ENCODE measurements at places on chromosomes 6 and 20.
A peak's percentile ranks its signal among the peaks of the same experiment; 100 is the strongest.

DNA sequence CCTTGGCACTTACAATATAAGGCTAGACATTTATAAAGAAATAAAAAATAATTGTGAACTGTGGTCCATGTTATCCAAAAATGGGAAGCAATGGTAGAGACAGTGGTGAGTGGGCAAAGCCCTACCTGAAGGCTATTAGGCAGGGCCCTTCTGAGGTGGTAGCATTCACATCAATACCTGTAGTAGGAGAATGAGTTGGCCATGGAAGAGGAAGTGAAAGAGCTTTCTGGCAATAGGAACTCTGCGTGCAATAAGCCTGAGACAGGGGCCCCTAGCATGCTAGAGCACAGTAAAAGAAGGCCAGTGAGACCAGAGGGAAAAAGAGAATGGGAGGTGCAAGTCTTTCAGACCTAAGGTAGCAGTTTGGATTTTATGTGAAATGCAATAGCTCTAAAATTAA, 754.5 kb downstream of the PTPRT start:
- no peak for DNase-seq

DNA sequence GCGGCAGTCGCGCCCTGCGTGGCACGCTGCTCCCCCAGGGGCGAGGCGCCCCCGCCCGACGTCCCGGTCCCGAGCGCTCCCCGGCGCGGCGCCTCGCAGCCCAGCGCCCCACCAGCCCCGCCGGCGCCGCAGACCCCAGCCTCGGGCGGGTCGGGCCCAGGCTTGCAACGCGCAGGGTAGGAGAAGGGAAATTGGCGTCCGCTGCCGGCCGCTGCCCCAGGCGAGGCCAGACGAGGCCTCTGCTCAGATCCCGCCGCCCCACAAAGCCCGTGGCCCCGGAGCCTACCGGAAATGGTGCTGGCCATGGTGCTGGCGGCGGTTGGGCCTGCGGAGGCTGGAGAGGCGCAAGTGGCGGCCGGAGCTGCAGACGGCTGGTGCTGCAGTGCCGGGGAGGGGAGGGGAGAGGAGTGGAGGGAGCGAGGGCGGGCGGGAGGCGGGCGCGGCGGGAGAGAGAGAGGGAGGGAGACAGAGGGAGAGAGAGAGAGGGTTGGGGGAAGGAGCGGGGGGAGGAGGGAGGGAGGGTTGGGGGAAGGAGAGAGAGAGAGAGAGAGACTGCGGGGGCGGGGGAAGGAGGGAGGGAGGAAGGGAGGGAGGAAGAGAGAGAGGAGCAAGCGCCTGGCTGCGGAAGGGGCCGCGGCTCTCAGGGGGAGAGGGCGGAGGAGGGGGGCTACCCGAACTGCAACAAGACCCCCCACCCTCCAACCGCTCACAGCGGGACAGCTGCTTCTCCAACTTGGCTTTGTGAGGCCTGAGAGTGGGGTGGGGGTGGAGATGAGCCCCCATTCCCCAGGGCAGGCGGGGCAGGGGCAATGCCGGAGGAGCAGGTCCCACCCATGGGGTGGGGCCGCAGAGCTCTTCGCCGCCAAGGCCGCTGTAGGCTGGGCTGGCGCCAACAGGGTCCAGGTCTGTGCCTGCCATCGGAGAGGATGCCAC, at the start of gene STMN3:
Gene STMN3 (minus strand): TSS at position 384 of the 933 bp plus-strand sequence. CDS start 79 bp downstream, at position 305.
- peak; percentile 56 for DNase-seq

DNA sequence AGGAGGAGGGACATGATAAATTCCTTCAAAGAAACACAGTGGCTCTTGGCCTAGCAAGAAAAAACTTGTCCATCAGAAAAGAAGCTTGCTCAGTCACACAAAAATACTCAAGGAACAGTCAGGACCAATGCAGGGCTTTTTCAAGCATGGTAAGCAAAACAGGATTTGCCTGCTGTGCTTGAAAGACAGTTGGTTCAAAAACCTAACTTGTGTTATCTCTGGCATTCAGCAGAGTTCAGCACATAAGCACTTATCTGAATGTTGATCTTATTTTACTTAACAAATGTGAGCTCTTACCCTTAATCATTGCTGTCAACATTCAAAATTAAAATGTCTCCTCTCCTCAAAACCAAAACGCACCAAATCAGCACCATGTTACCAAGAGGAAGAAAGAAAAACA, 38.3 kb downstream of the ATG5 start:
- DNase-seq = no peak

DNA sequence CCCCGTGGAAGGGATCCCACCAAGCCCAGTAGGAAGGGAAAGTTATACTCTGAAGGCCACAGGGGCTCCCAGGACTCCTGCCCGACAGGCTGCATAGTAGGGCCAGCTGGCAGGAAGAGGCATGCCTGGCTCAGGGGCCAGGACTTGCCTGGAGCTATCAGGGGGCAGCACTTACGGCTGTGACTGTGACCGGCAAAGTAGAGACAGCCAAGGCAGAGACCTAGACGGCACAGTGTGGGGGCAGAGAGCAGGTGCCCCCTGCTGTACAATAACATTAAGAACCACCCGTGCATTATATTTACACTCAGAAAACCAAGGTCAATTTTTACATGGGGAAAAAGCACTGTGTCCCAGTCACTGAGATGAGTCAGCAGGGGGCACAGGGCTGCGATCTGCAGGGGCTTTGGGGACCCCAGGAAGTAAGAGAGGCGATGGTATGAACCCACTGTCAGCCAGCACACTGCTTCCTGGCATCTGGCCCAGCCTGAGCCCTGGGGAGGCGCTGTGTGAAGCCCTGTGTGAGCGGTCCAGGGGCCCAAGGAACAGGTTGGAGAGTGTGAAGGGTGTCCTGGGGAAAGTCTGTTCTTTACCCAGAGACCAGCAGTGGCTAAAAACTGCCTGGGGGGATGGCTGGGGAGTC, 9.9 kb downstream of the CCDC167 start:
- DNase-seq = no peak

GRCh38 chr6:36335465-36336207, 1.1 kb downstream of the BNIP5 start:
- no peak for DNase-seq

DNA sequence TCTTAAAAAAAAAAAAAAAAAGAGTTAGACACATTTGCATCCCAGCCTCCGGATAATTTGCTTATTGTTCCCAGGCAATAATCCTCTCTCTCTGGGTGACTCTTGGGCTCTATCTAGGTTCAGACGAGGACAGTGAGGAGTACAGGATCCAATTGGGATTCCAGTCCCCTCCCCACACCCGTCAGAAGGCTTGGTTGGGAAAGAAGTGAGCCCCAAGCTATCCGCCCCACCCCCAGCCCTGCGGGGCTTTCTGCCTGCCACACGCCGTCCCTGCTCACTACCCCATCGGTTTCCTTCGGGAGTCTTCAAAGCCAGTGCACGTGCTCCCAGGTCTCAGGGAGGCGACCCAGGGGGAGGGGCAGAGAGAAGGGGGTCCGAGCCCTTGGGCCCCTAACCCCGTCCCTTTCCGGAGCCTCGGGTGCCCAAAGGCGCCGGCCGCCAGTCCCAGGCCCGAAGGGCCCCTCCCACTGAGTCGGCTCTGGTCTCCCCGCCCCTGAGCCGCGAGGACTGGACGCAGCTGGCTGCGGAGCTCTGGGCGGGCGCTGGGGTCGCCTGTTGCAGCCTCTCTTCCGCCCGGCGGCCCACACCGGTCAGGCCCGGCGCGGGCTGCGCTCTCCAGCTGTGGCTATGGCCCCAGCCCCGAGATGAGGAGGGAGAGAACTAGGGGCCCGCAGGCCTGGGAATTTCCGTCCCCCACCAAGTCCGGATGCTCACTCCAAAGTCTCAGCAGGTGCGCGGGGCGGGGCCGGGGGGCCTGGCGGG, 2.5 kb downstream of the MYMX start:
- DNase-seq = no peak

- DNase-seq = no peak
Observed at GRCh38 chr6:4805553-4806336, 29.5 kb downstream of the CDYL start.

DNA sequence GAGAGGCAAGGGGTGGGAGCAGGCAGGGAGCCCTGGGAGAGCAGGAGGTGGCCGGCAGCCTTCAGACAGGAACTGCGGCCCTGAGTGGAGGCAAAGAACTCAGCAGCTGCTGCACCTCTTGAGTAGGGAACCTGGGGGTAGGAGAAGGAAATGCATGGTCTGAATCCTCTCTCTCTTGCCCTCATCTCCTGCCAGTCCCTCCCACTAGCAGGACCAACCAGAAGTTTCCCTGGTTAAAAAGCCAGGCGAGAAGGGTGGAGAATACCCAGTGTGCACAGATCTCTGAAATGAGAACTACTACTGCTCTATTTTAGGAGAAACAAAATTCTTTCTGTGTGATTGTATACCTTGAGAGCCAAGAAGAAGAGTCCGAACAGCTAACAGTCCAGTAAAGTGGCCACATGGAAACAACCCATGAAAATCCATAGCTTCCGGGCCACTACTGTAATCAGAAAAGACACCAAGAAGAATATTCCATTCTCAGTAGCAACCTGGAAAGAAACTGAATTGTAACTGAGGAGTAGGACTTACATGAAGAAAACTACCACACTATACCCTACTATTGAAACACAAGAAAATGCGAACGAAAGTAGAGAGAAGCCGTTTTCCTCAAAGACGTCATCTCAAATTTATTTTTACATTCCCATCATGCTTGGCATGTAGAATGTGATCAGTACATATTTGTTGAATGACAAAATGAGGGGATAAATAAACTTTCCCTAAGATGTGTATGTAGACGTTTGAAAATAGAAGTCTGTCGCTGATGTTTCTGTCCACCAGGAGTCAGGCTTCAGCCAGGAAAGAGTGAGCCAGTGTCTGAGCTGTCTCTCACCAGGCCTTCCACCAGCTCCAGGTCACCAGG, 25.6 kb downstream of the WRNIP1 start:
- DNase-seq = no peak
